Aortic smooth muscle cell (primary cell): ENCODE measurements at places on chromosomes 7 and 10. TPM values are rescaled to one million over a fixed set of nuclear protein-coding genes. Genes with fewer than 3 reads are reported as not detected.

Gene ADIRF
- 854 and 936 TPM in 2 replicates for total RNA-seq

Gene CFAP43
- 0.31 and 0.53 TPM in 2 replicates for total RNA-seq

Gene SH3PXD2A
- 10.2 and 11.6 TPM in 2 replicates for total RNA-seq

Gene ITIH5
- 0.13 and 0.19 TPM in 2 replicates for total RNA-seq

Gene LIPK
- not detected in 2 replicates for total RNA-seq
